HS-27A (cell line): ENCODE measurements at places on chromosomes 5 and 9.

GRCh38 chr5:97750576-97750975 is 567.5 kb upstream of the RIOK2 start:
- no peak for DNase-seq

- DNase-seq = no peak
These were observed 5.1 kb upstream of the SEPTIN8 start for GRCh38 chr5:132782101-132782500.

DNA sequence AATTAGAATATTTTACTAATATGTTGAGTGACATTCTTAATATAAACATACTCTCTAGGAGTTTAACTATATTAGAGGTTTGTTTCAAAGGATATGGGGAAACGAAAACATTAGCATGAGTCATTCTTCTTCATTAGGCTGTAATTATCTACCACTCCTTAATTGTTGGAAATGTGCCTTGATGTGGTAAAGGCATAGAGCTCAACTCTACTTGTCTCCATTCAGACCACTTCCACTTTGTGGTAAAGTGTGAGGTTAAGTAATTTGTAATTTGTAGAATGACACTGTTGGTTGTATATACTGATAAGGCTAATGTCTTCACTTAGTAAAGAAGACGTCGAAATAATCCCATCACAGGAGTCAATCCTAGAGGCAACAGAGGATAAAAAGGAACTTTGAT is 58.1 kb downstream of the HAPLN1 start:
- no peak for DNase-seq

DNA sequence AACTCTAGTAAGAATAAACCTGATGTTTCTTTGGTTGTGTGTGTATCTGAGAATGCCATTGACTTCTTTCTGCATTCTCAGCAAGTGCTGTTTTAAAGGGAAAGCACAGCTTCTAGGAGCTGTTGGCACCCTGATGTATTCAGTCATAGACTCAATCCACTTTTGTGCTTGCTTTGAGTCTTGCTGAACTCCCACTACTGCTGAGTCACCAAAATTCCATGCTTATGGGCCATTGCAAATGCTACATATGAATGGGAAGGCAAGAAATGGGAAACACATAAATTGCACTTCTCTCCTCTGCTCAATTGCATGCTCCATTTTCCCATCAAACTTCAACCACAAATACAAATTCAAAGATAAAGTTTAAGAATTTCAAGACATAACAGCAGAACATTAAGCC is 9.8 kb upstream of the FTMT start:
- no peak for DNase-seq

- no peak for DNase-seq
These were observed 26.9 kb downstream of the FNIP1 start for GRCh38 chr5:131769961-131770360.

- no peak for DNase-seq
These were observed 102.4 kb downstream of the OSTF1 start for GRCh38 chr9:75190762-75191161.

GRCh38 chr5:156589946-156590216 is 260.2 kb upstream of the PPP1R2B start:
- no peak for DNase-seq

DNA sequence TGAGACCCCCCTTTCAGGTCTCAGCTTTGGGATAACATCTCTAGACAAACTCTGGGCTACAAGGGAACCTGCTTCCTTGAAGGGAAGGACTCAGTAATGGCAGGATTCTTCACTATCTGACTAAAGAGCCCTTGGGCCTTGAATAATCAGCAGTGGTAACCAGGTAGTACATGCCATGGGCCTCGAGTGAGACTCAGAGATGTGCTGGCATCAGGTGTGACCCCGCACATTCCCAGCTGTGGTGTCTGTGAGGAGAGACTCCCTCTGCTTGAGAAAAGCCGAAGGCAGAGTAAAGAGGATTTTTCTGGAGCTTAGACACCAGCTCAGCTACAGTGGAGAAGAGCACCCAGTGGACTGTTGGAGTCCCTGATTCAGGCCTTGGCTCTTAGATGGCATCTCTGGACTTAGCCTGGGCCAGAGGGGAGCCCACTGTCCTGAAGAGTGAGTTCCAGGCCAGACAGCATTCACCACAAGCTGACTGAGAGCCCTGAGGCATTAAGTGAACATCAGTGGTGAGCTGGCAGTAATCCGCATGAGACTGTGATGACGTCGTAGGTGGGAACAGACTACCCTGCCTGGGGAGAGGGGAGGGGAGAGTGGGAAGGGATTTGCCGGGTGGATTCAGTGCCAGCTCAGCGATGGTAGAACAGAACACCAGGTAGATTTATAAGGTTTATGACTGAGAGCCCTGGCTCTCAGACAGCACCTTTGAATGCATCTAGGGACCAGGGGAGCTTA is 5.3 kb upstream of the ZNF782 start:
- no peak for DNase-seq

GRCh38 chr9:16425562-16426231 is 444.8 kb downstream of the BNC2 start:
- DNase-seq = no peak

DNA sequence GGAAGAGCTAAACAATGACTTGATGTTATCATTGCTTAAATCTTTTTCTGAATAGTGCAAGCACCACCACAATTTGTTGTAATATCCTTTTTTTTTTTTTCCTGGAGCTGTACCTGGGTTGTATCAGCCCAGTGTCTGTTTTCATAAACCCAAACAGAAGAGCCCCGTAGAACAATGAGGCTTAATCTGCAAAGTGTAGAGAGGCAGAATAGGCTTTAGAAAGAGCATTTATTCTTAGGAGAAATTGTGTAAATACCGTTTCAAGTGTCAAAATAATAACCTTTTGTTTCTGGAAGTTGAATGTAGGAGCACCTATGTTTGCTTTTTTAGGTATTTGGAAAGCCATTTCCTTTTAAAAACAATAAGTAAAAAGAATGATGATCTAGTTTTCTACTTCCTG is 26.4 kb downstream of the RGS7BP start:
- DNase-seq = no peak

DNA sequence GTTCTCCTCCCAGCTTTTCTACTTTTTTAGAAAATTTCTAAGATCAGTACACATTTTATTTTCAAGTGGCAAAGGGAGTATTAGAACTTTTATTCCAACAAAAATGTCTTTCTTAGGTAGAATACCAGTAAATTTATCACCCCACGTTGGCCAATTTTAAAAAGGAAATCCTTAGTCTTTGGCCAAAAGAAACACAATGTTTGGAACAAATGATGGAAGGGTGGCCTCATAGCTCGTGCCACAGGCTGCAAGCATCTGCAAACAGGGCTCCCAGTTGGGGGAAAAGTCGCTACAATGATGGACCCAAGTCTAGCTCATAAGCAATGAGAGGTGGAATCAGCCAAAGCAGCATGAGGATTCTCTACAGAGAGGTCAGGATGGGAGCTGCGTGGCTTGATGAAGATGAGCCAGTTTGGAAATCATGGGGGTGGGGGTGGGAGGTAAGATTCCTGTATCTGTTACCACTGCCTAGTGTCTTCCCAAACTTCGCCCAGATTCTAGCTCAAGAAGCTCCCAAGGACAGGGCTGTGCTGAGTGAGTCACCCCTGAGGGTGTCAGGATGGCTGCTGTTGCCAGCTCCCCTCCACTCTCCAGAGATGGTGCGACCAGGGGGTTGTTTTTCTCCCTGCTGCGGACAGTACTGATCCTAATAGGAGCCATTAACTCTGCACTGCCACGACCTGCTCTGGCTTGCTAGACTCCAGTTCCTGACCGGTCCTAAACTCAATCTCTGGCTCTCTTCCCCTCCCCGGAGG is 75.6 kb downstream of the DCP2 start:
- DNase-seq = no peak

- DNase-seq = no peak
These were observed 28.5 kb downstream of the GOLGA2 start for GRCh38 chr9:128247226-128247803.

DNA sequence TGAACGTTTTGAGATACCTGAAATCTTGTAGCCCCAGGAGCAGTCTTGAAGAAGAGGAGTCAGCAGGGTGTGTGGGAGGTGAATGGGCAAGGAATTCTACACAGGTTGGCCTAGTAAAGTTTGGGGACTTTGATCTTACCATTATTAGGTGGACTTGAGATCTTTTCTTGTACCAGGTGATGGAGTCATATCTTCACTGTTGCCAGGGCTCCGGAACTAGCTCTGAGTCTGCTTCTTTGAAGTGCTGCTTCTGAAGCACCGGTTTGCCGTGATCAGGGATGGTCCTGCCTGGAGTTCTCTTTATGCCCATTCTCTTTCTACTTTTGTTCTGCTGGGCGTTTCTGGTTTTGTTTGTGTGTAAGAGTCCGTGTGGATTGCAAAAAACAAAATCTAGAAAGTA is 27.4 kb downstream of the RCL1 start:
- no peak for DNase-seq

DNA sequence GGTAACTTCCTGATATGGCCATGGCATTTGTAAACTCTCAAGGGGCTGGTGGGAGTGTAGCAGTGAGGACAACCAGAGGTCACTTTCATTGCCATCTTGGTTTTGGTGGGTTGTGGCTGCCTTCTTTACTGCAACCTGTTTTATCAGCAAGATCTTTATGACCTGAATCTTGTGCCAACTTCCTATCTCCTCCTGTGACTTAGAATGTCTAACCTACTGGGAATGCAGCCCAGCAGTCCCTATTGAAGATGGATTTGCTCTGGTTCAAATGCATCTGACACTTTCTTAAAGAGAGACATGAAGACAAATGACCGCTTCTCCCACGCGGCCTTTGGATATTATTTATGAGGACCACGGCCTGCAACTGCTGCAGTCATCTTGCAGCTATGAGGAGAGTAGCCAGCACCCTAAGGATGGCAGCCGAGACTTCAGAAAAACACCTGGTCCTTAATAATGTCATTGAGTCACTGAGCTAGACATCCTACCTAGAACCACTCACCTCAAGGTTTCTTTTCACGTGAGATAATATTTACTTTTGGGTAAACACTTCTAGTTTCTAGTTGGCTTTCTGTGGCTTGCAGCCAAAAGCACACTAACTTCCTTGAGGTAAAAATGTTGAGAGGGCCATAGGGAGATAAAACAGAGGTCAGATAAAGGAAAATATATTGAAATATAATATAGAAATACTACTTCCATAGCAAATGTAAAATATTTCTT is 28.2 kb downstream of the CETN3 start:
- no peak for DNase-seq

GRCh38 chr9:36191290-36191645 is 547 bp downstream of the CLTA start:
- no peak for DNase-seq

GRCh38 chr5:76062502-76063041 is 20.6 kb upstream of the SV2C start:
- no peak for DNase-seq

- no peak for DNase-seq
These were observed 40.8 kb upstream of the GLRX start for GRCh38 chr5:95863383-95863757.

- DNase-seq = no peak
These were observed 1.8 kb downstream of the PLAC8L1 start for GRCh38 chr5:146103594-146103993.

- DNase-seq = no peak
These were observed 16.0 kb downstream of the CXXC5 start for GRCh38 chr5:139664086-139664693.

GRCh38 chr5:79486116-79486515 is 27.8 kb downstream of the HOMER1 start:
- no peak for DNase-seq

- DNase-seq = no peak
These were observed 20.6 kb downstream of the UNC5A start for GRCh38 chr5:176830995-176831423.

DNA sequence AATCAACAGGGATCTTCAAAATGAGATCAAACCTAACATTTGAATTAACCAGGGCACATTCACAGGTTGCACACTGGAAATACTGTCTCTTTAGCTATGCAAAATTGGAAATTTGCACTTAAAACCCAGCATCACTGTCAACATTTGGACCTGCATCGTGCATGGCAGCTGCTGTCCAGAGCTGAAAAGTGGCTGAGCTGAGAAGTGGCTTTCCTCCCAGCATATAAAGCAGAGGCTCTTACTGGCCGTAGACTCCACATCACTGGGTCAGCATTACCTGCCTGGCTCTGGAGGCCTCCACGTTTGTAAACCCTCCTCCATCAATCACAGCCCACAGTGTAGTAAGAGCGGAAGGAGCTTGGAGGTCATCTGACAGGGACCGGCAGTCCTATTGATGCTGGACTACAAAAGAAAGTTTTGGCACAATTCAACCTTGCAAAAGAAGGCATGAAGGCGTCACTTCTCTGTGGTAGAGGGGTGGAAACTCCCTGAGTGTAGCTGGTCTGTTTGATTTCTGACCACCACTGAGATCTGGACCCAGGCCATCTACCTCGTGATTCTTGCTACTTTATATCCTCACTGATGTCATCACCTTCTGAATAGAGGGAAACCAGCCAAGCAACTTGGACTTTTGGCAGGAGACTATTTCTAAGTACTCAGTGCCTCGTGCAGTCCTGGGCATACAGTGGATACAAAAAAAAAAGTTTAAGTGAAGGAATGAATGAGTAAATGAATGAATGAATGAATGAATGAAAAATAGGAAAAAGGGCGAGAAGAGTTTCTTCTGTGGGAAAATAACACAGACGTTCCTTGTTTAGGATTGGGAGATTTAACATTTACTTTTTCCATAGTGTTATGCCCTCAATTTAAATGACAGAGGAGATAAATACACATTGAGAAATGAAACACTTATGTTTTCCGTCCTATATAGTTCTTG is 14.8 kb downstream of the RASEF start:
- no peak for DNase-seq

GRCh38 chr5:170293273-170293672 is 4.3 kb downstream of the LCP2 start:
- DNase-seq = no peak

GRCh38 chr5:6704361-6704851 is 8.8 kb upstream of the TENT4A start:
- peak; percentile 40 for DNase-seq

DNA sequence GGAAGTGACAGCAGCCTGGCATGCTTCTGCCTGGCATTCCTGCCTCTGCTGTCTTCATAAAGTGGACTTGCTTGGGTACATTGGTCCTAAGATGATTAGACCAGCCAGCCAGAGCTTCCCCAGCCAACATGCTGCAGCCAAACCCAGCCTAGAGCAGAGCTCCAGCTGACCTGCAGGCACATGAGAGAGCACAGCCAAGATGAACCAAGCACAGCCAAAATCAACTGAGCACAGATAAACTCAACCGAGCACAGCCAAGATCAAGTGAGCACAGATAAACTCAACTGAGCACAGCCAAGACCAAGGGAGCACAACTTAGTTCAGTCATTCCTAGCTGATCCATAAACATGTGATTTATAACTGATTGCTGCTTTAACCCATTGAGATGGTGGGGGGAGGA is 266.5 kb downstream of the MSX2 start:
- DNase-seq = no peak

DNA sequence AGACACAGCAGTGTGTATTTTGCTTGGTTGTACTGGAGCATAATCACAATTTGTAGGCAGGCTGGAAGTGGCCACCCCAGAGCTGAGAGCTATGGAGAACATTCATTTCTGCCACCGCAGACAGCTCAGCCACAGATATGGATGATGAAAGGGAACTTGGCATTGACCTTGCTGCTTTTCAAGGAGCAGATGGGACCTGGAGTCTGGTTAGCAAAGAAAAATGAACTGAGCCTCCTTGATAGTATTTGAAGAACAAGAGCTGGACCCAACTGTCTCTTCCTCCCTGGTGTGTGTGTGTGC is 395.2 kb upstream of the ZNF462 start:
- no peak for DNase-seq
